ENCODE measurements at places on chromosomes 16 and 17.

- DNase-seq: no peak
Observed at GRCh38 chr17:50699410-50699809, 8.3 kb downstream of the ANKRD40 start.

DNA sequence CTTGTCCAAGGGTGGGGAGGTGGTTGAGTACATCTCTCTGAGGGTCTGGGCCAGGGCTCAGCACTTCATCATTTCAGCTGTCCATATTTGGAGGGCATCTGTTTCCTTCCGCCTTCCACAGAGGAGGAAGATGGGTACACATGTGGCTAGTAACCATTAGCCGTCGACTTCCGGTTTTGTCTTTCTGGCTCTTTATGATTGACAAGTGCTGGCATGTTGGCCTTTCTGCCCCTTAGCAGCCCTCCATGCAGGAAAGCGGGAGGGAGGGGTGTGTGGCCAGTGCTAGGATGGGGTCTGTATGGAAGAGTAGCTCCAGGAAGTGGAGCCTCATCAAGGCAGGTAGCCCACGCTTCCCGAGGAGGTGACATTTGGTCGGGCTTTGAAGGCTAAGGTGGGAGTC is 69.6 kb downstream of the RAI1 start:
- no peak for DNase-seq

- DNase-seq: no peak
Observed at GRCh38 chr17:20094777-20095176, 85.6 kb downstream of the SPECC1 start.

DNA sequence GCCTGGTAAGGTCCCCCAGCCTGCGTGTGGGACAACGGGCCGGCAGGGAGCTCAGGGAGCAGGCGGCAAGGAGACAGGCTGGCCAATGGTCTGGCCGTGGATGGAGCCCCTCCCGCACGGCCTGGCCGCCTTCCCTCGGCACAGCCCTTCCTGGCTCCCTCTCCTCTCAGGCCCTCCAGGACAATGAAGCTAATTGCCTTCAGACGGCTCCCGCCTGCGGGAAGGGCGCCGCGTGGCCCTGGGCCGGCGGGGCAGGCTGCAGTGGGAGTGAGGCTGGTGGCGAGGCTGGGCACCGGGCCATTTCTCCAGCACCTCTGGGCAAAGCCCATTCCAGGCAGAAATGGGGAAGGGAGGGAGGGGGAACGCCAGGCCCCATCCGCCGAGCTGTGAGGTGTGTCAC is 50.9 kb downstream of the ENGASE start:
- DNase-seq: no peak

- no peak for DNase-seq
Observed at GRCh38 chr16:85132456-85133289, 20.4 kb upstream of the CIBAR2 start.

- no peak for DNase-seq
Observed at GRCh38 chr17:43553573-43553972, 7.4 kb upstream of the ETV4 start.

GRCh38 chr17:58060596-58061191 is 22.5 kb upstream of the DYNLL2 start:
- DNase-seq: no peak

GRCh38 chr17:20281860-20282259 is 185.5 kb downstream of the LGALS9B start:
- DNase-seq: no peak

Measured in NCI-H774 (cell line).